ENCODE measurements at places on chromosomes 2 and 18. TPM values are rescaled to one million over a fixed set of nuclear protein-coding genes. Genes with fewer than 3 reads are reported as not detected.
A peak's percentile ranks its signal among the peaks of the same experiment; 100 is the strongest.

DNA sequence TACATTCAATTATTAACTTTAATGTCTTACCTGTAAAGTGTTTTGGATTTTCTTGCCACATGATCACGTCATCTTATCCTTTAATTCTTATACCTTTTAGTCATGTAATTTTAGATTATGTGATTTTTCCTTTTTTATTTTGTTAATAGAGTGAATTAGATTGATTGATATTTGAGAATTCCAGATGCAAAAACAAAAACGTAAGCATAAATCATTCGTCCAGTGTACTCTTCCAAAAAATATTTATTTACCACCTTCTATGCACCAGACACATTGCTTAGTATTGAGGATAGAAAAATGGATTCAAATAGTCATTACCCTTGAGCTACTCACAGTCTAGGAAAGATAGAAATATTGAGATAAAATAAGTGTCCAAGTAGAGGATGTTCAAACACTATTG, 249.6 kb downstream of the PDE11A start:
- no peak for DNase-seq

- no peak for DNase-seq
These were observed 280.9 kb upstream of the ZSWIM2 start for GRCh38 chr2:187129868-187130267.

DNA sequence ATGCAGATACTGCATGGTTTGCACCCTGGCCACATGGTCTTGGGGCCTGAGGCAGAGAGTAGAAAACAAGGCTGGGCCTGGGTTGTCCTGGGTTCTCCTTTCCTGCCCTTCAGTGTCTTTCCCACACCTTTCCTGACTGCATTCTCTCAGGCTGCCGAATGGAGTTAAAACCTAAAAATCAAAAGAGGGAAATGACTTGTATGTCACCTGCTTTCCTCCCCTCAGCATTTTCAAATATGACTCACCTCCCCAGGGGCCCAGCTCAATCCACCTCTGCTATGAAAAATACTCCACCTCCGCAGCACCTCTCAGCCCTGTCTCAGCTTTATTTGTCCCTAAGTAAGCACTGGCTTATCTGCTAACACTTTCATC, 457.8 kb upstream of the MEX3C start:
- DNase-seq, result no peak

- no peak for DNase-seq
These were observed 149.6 kb upstream of the SMAD7 start for GRCh38 chr18:49100226-49100968.

GRCh38 chr18:3051718-3052410, 38.9 kb upstream of the LPIN2 start:
- peak; percentile 55 for DNase-seq

DNA sequence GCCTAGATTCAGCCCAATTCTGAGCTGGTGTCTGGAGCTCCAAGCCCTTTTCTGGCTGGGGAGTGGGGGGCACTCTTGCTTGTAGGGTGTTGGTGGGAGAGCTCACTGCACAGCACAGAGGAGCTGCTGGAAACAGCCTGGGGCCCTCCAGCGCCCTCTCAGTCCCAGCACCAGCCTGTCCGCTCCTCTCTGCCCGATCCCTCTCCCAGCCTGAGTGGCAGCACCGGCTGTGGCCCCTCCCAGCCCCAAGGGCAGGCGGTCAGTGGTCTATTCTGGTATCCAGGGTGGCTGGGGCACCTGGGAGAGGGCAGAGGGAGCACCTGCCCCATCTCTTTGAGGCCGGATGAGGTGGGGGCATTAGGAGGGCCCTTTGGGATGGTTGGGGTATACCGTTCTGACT, 13.2 kb upstream of the DES start:
- DNase-seq, result no peak

DNA sequence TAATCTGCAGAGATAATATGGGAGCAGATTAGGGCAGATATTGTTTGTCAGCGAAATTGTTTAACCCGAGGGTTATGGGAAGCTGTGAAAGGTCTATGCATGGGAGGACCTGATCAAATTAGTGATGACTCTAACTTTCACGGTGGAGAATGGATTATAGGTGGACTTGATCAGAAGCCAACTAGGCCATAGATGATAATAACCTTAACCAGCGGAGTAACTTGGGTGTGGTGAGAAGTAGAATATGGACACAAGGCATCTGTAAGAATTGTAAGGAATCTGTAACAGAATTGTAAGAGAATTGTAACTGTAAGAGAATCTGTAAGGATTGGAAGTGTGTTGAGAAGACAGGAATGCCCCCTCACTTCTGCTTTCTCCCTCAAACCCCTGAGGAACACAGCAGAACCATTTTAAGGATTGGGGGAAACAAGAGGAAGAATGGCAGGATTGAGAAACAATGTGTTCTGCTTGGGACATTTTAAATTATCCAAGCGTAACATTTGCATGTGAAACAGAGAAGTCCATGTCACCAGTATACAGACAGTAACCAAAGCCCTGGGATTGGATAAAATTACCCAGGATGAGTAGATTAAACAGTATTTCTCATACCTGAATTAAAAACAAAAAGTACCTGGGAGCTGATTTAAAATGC, 14.9 kb upstream of the SLC39A10 start:
- no peak for DNase-seq

DNA sequence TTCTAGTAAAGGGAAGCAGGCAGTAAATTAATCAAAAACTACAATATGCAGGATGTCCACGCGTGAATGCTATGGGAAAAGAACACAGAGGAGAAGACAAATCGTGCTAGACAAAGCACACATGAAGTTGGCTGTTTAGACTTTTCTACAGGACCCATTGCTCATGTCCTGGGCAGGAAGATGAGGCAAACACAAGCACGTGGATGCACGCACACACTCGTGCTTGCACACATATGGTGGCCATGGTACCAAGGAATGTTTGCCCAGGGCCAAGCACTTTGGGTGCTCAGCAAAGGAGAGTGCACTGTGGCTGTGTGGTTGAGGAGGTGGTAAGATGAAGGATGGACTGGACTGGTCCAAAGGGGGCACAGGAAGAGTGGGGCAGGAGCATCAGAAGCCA, 80.2 kb upstream of the MCFD2 start:
- no peak for DNase-seq

DNA sequence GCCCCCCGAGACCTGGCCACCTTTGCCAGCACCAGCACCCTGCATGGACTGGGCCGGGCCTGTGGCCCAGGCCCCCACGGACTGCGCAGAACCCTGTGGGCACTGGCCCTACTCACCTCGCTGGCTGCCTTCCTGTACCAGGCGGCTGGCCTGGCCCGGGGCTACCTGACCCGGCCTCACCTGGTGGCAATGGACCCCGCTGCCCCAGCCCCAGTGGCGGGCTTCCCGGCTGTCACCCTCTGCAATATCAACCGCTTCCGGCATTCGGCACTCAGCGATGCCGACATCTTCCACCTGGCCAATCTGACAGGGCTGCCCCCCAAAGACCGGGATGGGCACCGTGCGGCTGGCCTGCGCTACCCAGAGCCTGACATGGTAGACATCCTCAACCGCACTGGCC, 554 bp downstream of the ASIC4 start:
- DNase-seq, result no peak

GRCh38 chr2:48601349-48601748, 16.3 kb upstream of the GTF2A1L start:
- DNase-seq, result no peak

- no peak for DNase-seq
These were observed 4.3 kb upstream of the GBX2 start for GRCh38 chr2:236172255-236173035.

GRCh38 chr2:203461746-203462145, 73.4 kb downstream of the RAPH1 start:
- no peak for DNase-seq

DNA sequence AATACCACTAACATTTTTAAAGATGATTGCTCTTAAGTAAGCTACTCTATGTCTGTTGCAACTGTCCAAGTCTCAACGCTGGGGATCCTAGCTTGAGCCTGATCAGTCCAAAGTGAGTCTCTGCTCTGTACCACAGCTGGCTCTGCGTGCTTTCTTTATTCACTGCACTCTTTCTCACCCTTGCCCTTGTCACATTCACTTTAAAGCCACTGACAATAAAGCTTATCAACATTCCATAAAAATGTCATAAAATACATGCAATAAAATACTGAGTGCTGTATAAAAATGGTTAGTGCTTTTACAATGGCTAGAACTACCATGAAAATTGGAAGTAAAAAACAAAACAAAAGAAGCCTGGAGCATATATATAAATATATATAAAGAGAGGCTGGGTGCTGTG, 45.5 kb upstream of the LRRTM4 start:
- DNase-seq, result no peak

DNA sequence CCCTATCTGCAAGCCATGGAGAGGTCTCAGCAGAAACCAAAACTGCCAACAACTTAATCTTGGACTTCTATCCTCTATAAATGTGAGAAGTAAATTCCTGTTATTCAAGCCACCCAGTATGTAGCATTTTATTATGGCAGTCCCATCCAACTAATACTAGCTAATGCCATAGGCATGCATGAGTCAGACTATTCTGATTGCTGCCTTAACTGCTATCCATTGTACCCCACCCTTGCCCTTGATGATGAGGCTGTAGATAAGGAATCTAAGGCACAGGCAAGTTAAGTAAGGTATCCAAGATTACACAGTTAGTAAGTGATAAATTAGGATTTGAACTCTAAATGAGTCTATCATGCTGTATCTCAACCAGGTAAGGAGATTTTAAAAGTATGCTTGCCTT, 223.0 kb downstream of the UBE2E3 start:
- DNase-seq, result no peak

The ORMDL1 gene
- 19.7 TPM for total RNA-seq

The ASTL gene
- total RNA-seq, result not detected

The RIOK3 gene
- total RNA-seq, result 41.0 TPM

The MYOM1 gene
- 4.9 TPM for total RNA-seq

Data from left lobe of liver (tissue), 2 donors.